Stimulated activated CD8-positive, alpha-beta memory T cell treated with anti-CD3 and anti-CD28 coated beads, Interleukin-4, amount 100 ng/mL, for 4 hours (primary cell): ENCODE measurements at places on chromosomes 13 and 19.

GRCh38 chr13:63175536-63175935, 1759.9 kb upstream of the PCDH20 start:
- DNase-seq = no peak

- no peak for DNase-seq
These were observed 196.7 kb downstream of the FOXO1 start for GRCh38 chr13:40469581-40470310.

DNA sequence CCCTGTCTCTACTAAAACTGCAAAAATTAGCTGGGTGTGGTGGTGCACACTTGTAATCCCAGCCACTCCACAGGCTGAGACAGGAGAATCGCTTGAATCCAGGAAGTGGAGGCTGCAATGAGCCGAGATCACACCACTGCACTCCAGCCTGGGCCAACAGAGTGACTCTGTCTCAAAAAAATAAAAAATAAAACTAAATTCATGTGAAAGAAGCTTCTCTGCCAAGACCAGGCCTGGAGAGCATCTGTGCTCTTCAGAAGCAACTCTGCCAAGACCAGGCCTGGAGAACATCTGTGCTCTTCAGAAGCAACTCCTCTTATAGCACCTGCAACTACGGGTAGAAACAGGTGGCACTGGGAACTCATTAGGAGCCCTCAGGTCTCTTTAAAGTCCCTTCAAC, 37.7 kb downstream of the CRYL1 start:
- DNase-seq = no peak

GRCh38 chr19:16586991-16587832, 15.0 kb upstream of the SLC35E1 start:
- no peak for DNase-seq

DNA sequence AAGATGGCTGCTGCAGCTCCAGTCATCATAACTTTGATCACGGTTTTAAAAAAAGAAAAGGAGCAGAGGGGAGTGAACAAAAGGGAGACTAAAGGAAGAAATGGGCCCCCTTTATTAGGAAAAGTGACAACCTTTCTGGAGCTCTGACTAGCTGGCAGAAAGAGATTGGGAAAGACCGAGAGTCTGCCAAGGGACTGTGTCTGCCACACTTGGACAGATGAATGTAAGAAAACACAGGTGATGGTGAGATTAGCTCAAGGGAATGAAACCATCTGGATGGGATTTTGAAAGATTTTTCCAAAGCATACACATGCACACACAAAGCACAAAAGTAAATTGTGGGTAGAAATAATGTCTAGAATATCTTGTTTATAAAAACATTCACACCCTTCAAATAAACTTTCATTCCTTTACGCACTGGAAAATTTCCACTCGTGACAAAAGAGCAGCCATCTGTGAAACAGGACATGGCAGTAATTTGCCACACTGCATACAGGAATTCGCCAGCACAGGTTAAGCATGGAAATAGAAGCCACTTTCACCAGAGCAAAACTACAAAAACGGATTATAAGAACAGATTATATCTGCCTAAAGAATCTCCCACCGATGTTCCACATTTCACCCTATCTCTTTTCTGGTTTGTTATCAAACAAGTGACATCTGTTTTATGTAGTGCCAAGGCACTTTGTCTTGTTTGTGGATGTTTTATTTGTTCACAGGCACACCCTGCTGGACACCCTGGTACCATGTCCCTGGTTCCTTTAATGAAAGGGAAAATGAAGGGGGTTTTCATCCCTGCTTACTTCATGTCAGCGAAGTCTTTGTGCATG, 819.5 kb downstream of the DIAPH3 start:
- DNase-seq = no peak

DNA sequence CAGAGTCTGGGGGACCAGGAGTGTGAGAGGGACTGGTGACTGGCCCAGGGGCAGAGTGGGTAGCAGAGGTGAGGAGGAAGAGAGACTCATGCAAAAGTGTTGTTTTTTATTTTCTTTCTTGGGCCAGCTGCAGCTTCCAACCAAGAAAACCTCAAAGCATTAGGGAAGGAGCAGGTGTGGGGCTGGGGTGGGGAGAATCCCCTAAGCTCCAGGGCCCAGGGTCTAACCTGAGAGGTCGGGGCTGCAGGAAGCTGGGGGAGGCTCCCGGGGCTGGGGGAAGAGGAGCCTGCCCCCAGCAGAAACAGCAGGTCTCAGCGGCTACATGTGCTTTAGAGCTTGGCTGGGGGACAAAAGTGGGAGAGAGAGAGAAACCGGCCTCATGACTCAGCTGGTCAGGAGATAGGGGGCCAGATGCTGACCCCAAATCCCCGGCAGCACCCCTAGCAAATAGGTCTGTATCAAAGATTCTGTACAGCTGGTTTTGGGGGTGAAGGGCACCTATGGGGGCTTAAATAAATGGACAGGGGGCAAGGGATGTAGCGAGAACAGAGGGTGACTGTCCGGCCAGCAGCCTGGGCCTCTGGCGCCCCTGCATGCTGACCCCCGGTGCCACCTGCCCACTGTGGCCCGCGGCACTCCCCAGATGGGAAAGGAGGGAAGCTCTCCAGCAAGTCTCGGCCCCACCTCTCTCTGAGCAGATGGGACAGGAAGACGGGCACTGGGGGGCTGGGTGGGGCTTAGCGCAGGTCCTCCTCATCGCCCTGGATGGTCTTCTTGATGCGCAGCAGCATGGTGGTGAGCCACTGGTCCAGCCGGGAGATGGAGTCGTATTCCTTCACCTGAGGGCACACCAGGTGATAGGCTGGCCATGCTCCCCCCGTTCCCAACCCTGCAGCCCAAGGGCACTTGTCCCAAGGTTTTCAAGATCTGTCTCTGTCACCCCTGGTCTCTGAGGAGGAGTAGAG, 3.8 kb upstream of the KPTN start:
- no peak for DNase-seq

- DNase-seq = peak; percentile 65
These were observed 2.8 kb upstream of the TNNI3 start for GRCh38 chr19:55160128-55160985.

GRCh38 chr19:30014770-30015169, 72.7 kb downstream of the URI1 start:
- no peak for DNase-seq

DNA sequence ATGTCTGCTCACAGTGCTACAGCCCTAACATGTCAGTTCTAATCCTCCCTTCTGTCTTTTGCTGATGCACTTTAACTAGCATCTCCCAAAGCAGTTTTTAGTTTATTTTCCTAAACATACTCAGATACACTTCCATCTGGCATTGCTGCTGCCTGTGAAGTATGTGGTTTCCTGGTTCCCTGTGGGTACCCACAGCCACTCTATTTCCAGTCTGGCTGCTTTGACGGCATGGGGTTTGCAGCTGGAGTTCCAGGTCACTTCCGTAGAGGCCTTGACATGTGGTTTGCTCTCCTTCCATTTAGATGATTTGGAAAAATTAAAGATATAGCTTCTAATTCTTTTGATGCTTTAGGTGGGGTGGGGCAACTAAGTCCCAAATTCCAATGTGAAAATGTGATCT, 375.5 kb downstream of the PCDH20 start:
- no peak for DNase-seq

DNA sequence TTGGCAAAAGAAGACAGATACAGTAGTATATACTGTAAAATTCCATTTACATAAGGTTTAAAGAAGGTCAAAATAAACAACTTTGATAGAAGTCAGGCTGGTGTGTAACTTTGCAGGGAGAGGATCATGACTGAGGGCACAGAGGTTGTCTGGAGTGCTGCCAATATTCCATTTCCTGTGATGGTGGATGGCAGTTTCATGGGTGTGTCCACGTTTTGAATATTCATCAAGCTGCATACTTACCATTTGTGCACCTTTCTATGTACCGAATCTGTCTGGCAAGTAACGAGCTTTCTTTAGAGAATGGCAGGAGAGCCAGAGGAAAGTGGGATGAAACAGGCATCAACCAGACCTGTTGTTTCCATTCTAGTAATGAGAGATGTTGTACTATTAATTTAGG, 420.5 kb upstream of the HTR2A start:
- no peak for DNase-seq

DNA sequence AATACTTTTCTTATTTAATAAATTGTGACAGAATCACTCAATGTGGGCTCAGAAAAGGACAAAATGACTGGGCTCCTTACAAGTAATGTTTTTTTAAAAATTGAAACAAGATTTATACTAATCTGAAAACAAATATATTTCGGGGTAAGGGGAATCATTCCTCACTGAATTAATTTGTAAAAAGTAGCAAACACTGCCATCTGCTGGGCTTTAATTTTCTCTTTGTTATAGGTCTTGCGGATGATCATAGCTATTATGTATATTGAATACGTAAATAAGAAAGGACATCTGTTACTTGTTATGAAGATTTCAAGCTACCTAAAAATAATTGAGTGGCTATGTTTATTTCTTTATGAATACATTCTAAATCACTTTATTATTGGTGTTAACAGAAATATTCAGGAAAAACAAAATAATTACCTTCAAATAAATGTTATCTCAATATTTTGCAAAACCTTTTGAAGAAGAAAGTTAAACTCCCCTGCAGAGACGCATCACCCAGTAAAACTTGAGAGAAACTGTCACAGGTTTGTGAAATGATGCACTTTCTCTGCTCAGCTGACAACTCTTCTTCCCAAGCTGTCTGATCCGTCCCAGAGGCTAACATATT, 17.8 kb upstream of the ENOX1 start:
- DNase-seq = no peak

GRCh38 chr19:35169221-35169995, 14.9 kb downstream of the FXYD5 start:
- no peak for DNase-seq

- no peak for DNase-seq
These were observed 10.3 kb downstream of the DNAJB1 start for GRCh38 chr19:14507704-14508542.
